ENCODE measurements at places on chromosomes 12 and 14.
A peak's percentile ranks its signal among the peaks of the same experiment; 100 is the strongest.

DNA sequence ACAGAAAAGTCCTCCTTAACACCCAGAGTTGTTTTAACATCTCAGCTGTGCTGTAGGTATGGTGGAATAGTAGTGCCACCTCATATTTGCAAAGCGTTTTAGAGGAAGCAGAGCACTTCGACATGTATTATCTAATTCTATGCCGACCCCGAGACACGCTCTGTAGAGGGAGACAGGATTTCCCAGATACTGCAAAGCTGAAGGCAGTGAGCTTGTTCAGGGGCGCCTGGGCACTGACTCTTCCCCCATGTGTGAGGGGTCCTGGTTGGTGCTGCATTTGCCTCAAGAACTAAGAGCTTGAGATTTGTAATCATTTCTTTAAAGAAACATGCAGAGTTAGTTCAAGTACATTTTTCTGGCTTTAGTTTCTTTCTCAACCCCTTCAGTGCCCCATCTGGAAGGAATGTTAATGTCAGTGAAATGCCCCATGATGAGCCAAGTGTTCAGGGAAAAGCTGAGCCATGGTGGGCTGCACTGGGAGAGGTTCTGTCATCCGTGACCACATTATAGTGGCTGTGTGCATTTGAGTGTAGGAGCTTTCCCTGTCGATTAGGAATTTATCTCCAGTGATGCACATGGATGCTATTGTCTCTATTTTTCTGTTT, 66.3 kb downstream of the MBIP start:
- DNase-seq: no peak

GRCh38 chr14:104114421-104115130, 23.8 kb upstream of the KIF26A start:
- DNase-seq: no peak

GRCh38 chr14:29016050-29016900, 249.7 kb downstream of the FOXG1 start:
- DNase-seq: peak; percentile 26

DNA sequence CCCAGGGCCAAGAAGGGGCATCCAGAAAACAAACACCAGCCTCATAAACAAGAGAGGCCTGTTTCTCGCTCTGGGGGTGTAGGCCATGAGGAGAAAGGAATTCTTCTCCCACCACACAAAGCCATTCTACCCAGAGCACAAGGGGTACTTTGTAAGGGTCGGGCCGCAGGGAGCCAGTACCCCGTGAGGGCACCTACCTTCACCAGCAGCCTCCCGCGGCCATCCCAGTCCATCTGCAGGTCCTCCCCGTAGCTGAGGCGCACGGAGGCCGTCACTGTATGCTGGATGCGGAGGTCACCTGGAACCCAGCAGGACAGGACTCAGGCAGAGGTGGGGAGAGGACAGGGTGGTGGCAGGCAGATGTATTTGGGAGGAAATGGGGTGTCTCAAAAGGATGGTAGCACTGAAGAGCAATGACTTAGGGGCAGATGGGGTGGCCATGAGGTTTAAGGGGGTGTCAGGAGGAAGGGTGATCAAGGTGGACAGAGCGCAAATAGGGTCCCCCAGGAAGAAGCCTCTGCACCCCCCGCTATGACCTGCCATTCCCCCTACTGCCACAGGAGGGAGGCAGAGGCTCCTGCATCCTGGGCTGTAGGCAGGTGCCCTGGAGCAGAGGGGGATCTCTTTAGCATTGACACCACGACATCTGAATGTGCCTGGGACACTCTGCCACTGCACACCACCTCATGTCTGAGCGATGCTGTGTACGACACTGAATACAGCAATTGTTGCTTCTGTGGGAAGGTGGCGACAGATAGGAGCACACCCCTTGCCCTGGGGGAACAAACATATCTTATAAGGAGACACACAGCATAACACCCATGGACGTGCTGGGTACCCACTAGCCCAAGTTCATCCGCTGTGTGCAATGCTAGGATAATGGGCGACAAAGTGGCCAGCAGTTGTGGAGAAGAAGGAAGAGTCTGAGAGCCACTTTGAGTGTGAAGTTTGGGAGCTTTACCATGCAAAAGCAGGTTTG, 61.4 kb downstream of the VWF start:
- peak; percentile 66 for DNase-seq

DNA sequence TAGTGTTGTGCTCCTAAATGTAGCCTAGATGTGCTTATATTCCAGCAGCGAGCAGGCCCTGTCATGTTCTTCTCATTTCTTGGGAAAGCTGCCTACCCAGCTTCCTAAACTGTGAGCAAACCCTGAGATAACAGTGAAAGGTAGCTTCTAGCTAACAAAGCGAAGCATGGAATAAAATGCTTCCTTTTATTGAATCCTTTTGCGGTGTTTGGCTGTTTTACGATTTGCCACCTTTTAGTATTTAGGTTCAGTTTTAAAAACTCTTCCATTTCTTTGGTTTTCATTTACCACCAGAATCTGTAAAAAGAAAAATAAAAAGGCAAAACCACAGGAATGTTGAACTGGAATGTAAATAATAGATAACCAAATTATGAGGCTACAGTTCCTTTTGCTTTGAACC, 5.0 kb upstream of the PKP2 start:
- DNase-seq: no peak

DNA sequence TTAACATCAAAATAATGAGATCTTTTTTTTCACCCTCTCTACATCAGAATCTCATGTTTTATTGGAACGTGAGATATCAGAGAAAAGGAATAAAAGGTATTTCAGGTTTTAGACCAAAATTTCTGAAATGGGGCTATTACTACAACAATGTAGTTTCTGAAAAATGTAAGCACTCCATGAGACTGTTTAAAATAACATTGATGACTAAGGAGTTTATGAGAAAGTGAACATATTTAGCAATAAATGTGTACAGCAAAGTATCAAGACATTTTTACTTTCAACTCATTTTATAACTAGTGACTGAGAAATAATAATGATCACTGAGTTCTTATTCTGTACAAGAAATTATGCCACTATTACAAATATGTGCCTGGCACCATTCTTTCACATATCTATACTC, 39.3 kb upstream of the ABCC9 start:
- DNase-seq: no peak

GRCh38 chr12:88571543-88571942, 8.7 kb downstream of the KITLG start:
- no peak for DNase-seq

DNA sequence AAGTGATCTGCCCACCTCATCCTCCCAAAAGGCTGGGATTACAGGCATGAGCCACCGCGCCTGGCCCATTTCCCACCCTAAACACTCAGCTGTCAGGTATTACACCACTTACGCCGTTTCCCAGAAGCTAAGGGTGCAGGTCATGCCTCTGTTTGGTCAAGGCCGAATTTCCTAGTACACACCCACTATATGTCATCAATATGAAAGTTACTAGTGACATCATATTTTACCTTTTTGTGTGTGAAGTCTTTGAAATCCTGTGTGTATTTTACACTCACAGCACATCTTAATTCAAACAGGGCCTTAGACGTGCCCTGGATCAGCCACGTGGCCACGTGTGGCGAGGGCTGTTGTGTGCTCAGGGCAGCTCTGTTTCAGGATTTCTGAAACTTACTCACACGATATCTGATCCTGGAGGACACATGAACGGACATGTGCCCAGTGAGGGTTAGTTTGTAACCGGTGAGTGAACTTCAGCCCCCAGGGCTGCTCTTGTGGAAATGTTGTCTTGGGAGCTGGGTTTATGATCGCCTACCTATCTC, 51.8 kb downstream of the GLT1D1 start:
- no peak for DNase-seq

- peak; percentile 27 for DNase-seq
Measured at GRCh38 chr12:120625557-120626419, 14.6 kb upstream of the CABP1 start.

DNA sequence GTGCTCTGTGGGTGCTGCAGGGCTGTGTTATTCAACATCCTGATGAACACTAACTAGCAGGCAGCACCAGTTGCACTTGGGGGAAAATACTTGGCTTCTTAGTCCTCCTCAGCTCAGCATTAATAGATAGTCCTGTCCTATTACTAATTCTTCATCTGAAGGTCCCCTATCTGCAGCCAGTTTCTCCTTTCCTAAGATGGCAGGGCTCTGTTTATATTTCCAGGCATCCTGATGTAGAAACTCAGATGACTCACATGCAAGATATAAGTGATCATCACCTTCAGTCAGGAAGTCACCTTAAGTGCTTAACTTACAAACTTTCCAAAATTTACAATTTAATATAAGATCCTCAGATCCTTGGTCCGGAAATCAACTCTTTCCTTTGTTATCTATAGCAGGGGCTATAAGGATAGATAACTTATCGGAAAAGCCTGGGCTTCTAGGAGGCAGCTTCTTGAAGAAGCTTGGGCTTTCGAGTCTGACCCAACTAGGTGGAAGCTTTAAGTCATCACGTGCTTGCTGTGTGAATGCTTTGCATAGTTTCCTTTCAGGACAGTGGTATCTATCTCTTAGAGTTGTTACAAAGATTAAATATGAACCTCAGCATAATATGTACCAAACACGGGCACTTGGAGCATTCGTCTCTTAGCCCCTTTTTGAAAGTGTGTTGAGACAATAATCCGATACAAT, 181.0 kb upstream of the GRIP1 start:
- DNase-seq: no peak

GRCh38 chr14:100840286-100841065, 14.6 kb downstream of the MEG3 start:
- DNase-seq: no peak

DNA sequence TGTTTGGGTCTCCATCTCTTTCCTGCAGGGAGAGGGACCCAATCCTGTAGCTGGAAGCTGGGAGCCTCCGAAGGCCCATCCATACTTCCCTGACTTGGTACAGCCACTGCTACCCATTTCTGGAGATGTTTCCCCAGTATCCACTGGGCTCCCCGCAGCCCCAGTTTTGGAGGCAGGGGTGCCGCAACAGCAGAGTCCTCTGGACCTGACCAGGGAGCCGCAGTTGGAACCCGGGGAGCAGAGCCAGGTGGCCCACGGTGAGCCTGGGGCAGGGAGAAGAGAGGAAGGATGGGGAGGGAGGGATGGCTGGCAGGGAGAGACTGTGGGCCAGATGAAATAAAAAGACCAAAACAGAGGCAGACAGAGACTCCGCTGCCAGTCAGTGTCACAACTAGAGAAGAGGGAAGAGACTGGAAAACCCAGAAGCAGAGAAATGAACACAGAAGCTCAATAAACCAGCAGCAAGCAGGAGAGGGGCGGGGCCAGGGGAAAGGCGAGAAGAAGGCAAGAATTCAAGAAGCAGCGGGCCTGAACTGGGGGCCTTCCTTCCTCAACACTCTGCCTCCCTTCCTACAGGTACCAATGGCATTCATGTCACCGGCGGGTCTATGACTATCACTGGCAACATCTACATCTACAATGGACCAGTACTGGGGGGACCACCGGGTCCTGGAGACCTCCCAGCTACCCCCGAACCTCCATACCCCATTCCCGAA, 6.3 kb downstream of the LTBR start:
- no peak for DNase-seq

- no peak for DNase-seq
Measured at GRCh38 chr12:31023271-31023724, 50.4 kb upstream of the DDX11 start.

DNA sequence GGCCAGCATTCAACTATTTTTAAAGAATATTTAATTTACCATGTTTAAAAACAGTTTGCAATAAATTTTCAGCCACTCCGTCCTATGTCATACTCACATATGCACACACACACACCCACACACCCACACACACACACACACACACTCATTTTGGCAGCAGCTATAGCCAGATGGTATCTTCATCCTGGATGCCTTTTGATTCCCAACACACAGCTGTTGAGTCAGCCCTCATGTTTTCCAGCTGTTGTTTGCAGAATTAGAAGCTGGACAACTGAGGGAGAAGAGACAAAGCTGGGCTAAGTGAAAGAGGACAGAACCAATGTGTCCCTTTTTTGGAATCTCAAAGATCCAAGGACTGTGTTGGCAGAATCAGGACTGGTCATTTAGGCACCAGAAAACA, 80.0 kb upstream of the EGLN3 start:
- DNase-seq: no peak

DNA sequence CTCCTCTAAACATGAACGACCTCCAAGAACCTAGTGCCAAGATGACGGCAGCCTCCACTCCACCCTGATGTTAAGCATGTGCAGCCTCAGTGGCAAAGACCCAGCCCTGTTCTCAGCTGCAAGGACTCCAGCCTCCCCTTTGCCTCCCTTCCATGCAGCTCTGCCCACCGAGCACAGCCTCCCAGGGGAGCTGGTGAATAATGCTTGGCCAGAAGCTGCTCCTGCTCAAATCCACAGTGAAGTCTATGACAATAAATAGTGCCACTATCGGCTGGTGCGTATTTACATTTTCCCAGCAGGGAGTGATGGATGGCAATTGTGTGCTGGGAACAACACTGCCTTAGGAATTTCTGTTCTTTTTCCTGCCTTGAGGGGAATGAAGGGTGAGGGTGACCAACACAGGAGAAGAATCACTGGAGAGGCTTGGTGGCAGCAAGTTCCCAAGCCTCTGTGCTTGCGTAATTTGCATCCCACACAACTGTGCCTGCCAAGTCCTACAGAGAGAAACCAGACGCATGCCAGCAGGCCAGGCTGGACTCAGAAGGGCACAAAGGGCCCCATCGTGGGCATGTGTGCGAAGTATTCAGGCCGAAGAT, 29.9 kb upstream of the TC2N start:
- DNase-seq: no peak

DNA sequence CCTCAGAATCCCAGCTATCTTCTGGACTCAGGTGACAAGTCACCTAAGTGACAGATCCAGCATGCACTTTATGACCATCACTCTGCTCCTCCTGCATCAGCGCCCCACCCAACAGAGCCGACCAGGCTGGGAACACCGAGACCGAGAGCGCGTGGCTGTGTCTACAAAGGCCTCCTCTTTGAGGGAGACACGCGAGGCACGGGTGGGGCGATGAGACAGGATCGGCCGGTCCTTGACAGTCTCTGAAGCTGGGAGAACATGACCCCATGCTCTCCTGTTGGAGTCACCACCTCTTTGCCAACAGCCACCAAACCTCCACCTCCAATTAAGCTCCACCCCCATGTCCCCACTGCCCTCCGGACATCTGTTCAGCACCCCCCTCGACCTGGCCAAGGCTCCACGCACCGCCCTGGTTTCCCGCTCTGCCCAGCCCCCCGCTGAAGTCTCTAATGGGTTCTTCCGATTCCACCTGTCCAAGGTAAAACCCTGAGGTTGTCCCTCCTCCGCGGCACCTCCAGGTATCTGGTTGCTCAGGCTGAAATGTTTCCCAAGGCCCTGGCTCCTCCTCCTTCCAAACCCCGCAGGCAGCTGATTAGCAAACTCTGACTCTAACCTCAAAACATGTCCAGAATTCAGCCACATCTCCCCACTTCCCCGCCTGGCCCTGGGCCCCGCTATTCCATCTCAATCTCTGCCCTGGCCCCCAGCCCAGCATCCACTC, 31.5 kb downstream of the HSP90AA1 start:
- no peak for DNase-seq

DNA sequence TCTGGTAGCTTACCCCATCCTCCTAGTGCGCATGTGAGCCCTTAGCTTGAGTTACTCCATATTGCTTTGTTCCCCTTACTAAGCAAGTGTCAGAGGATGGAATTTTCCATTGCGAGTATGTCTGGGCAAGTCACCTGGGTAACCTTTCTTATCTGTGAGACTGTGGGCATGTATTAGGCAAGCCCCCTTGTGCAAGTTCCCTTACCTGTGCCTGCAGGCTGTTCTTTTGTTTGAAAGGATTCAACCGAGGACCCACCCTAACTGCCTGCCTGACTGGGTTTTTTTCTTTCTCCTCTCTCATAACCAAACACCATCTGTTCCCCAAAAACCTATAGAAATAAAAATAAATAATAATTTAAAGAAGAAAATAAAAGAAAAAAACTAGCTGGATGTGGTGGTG, 22.3 kb upstream of the PPP2R5E start:
- DNase-seq: no peak

Measured in activated naive CD8-positive, alpha-beta T cell treated with anti-CD3 and anti-CD28 coated beads, Interleukin-2, amount 50 U/mL, for 24 hours (primary cell).